ENCODE measurements at places on chromosomes 4 and X. TPM values are rescaled to one million over a fixed set of nuclear protein-coding genes. Genes with fewer than 3 reads are reported as not detected.
A peak's percentile ranks its signal among the peaks of the same experiment; 100 is the strongest.

- DNase-seq: no peak
Measured at GRCh38 chr4:168723020-168723419, 226.2 kb downstream of the PALLD start.

The TSPAN7 gene
- not detected for total RNA-seq

The SLIT2 gene
- 0.07 TPM for total RNA-seq

DNA sequence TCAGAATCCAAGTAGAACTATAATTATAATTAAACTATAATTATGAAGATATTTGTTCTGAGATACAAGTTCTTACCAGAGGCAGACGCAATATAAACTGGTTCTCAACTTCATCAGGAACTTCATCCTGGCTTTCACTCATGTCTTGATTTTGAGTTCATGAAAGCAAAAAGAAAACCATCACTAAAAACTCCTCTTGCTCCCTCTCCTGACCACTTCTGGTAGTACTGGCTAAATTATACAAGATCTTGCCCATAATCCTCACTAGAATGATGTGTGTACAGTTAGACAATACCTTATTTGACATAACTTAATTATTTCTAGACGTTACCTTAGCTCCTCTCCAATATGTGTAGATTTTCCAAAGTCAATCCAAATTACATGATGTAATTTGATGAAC is 3.7 kb downstream of the TAF7L start:
- no peak for DNase-seq

- DNase-seq: no peak
Measured at GRCh38 chr4:147772459-147772969, 40.6 kb downstream of the ARHGAP10 start.

The MAGEA8 gene
- not detected for total RNA-seq

DNA sequence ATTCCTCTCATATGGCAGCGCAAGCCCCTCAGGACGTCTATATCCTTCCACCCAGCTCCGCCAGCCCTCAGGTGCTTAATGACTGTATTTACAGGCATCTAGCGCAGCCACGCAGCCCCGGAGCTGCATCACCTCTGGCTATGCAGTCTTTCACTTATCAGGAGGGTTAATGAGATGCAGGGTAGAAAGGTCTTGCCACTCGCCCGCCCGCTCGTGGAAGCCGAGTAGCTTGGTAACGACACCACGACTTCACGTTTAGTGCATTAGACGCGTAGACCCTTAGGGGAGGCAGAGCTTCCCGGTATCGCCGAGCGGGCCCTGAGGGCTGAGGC is 1.5 kb upstream of the SLC16A2 start:
- DNase-seq: no peak

The ANKRD50 gene
- total RNA-seq: 0.12 TPM

The CRMP1 gene
- total RNA-seq: not detected

DNA sequence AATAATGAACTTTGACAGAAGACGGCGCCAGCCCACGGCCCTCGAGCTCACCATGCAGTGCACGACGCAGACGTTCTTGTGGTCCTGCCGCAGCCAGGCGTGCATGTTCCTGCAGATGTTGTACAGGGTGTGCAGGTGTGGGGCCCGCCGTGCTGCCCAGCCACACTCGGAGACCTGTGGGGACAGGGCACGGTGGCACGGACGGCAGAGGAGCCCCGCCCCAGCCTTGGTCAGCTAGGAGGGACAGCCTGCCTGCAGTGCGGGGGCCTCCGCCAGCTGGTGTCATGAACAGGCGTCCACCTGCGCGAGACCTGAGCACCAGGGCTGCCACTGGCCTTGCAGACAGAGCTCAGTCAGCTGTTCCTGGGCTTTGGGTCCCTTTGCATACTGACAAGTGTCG is 49.5 kb downstream of the GAK start:
- no peak for DNase-seq

- peak; percentile 6 for DNase-seq
Measured at GRCh38 chr4:8607603-8608481, 15.3 kb downstream of the CPZ start.

DNA sequence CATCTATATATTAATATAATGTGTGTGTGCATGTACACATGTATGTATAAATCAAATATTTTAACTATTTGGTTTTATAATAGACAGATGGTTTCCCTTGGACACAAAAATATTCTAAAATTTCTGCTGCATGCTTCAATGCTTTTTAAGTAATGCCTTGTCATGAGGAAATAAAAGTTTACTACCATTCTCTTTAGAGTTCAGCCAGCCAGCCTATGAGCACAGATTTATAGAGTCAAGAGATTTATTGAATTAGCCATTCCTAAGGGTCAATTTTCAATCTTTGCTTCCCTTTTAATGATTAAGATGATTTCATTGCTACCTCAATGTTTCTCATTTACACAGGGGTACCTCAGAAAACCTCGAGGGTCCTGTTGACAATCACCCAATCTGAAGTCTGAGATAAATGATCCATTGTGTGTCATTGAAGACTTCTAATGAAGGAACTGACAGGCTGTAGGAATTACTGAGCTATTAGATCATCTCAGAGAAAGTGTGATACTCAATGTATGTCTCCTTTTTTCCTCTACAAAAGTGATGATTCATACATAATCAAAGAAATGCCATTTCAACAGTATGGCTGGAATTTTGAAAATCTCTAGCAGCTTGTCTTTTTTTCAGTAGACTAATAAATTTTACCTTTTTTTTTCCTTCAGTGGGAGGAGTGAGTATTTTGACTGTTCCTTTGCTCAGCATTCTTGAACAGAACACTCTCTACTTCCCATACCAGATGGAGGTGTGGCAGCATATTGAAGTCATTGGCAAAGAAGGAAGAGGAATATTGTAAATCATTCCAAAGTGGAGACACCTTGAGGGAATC is 222.6 kb upstream of the PCDH18 start:
- no peak for DNase-seq

- DNase-seq: no peak
Measured at GRCh38 chrX:41666251-41666650, 22.5 kb upstream of the GPR34 start.

GRCh38 chr4:69057620-69058409 is 38.5 kb upstream of the UGT2B7 start:
- no peak for DNase-seq

The TEC gene
- 1.3 TPM for total RNA-seq

The CT47B1 gene
- not detected for total RNA-seq

- no peak for DNase-seq
Measured at GRCh38 chr4:185886832-185887524, 75.0 kb upstream of the SORBS2 start.

GRCh38 chr4:68462691-68463090 is 15.4 kb downstream of the TMPRSS11E start:
- DNase-seq: no peak

GRCh38 chrX:122504026-122504425 is 680.1 kb upstream of the GRIA3 start:
- no peak for DNase-seq

DNA sequence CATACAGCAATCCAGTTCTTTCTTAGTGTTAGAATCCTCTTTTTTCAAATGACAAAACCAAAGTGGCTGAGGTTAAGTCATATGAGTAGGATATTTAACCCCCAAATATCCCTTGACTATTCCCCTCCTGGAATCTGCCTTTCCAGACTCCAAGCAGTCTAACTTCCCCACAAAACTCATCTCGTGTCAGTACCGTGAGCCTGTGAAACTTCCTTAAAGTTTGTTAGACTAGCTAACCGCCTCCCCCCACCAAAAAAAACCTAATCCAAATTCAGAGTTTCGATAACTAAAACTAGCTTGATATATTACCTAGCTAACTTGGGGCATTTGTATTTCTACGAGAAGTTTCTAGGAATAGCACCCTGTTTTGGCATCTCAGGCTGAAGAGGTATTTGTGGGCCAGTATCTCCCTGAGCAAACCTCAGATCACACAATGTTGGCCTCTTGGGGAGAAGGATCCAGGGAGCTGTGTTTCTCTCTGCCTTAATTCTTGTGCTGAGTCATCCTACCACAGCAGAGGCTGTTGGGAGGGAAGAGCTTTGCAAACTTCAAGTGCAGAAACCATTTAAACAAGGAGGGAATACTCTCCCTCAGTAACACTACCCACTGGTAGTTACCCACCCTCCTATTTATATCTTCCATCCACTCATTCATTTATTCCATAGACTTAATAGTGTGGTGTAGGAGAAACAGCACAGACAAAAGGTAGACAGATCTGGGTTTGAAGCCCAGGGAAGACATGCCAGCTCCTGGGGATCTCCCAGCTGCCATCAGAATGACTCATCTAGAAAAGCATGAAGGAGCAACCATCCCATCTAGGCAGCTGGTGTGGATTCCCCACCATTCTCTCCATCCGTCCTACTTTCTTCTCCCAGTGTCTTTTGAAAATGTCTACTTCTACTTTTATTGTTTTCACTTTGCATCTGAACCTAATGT is 39.3 kb upstream of the TXK start:
- DNase-seq: no peak

- no peak for DNase-seq
Measured at GRCh38 chrX:133541021-133541420, 125.7 kb upstream of the GPC4 start.

GRCh38 chr4:8427761-8428287 is 12.7 kb downstream of the ACOX3 start:
- peak; percentile 5 for DNase-seq

The NAP1L3 gene
- total RNA-seq: 0.70 TPM
